Stimulated activated CD4-positive, alpha-beta T cell treated with anti-CD3 and anti-CD28 coated beads, Interleukin-15, amount 100 ng/mL, for 1 hour (primary cell): ENCODE measurements at places on chromosomes 13 and 19.

DNA sequence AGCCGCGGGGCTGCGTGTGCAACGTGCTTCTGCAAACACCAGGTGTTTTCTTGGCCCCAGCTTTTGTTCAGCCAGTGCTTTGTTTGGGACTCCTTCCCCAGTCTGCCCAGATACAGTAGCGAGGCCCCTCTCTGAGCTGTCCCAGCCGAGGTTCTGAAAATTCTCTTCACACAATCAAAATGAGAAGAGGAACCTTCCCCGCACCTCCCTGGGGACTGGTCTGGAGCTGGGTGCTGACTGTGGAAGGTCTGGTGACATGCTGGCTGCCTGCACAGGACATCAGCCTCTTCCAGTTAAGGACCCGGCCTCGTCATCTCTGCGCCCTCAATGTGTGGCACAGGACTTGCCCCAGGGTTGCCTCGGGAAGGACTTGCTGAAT, 4.2 kb downstream of the ATP4A start:
- no peak for DNase-seq

DNA sequence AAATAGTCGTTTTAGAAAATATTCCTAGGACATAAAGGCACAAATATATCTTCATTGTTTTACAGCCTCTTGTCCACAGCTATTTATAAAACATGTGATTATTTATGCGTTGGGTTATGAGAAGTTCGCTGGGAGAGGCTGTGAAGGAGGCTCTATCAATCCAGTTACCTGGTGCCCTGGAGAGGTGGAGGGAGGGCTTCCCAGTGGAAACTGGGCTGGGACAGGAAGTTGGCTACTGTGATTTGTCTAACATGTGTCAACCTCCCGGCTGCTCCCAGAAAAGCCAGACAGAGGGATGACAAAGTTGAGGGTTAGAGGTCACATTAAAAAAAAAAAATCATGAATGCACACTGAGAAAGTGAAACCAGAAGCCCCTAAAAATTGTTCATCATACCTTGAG, 346.5 kb downstream of the ZNF536 start:
- no peak for DNase-seq

DNA sequence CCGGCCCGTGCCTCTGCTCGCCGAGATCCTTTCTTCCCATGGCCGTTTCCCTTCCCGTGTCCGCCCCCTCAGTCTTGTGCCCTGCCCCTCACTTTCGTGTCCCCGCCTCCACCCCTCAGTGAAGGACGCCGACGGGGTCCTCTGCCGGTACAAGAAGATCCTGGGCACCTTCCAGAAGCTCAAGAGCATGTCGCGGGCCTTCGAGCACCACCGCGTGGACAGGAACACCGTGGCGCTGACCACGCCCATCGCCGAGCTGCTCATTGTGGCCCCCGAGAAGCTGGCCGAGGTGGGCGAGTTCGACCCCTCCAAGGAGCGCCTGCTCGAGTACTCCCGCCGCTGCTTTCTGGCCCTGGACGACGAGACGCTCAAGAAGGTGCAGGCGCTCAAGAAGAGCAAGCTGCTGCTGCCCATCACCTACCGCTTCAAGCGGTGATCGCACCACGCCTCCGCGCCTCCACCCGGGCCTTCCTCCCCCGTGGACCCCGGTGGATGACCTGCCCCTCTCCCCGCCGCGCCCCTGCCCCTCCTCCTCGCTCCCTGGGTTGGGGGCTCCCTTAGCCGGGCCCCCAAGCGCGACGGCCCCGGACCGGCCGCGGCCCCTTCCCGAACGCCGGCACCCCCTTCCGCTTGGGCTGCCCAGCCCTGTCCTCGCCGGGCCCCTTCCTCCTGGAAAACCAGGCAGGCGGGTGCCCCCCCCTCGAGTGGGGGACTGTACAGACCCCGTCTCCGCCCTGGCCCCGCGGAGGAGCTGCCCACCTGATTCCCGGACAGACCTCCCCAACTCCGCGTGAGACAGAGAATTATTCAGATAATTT, 2.3 kb upstream of the U2AF2 start:
- DNase-seq, result no peak

GRCh38 chr13:38405216-38405615, 55.6 kb downstream of the UFM1 start:
- DNase-seq, result no peak

DNA sequence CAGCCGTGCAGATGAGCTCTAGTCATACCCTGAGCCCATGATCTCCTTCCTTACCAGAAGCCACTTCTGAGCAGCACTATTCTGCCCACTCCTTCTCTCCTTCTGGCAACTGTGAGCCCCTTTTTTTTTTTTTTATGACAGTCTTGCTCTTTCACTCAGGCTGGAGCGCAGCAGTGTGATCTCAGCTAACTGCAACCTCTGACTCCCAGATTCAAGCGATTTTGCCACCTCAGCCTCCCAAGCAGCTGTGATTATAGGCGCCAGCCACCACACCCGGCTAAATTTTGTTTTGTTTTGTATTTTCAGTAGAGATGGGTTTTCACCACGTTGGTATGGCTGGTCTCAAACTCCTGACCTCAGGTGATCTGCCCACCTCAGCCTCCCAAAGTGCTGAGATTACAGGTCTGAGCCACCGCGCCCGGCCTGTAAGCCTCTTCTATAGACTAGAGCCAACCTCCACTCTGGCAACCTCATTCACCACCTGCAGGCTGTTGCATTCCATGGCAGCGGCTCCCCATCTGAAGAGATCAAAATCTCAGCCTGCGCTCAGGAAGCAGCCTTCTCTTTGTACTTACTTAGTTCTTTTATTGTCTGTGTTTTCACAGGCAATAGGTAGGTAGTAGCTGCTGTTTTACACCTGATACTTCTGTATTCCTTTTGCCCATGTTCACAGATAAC, 34.8 kb upstream of the NDFIP2 start:
- DNase-seq, result no peak

DNA sequence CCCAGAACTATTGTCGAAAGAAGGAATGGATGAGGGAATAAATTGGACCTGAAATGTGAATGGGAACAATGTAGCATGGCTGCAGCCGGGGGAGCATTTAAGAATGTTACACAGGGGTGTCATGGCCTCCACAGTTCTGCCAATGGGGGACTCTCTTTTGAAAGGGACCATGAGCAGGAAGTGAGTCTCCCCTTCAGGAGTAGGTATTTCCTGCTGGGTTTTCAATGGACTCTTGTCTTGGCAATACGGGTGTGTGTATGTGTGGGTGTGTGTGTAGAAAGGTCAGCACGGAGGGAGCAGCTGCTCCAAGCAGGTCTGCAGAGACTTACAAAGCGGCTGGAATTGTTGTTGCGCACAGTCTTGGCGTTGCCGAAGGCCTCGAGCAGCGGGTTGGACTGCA, 24.4 kb downstream of the MYO1F start:
- DNase-seq, result no peak

DNA sequence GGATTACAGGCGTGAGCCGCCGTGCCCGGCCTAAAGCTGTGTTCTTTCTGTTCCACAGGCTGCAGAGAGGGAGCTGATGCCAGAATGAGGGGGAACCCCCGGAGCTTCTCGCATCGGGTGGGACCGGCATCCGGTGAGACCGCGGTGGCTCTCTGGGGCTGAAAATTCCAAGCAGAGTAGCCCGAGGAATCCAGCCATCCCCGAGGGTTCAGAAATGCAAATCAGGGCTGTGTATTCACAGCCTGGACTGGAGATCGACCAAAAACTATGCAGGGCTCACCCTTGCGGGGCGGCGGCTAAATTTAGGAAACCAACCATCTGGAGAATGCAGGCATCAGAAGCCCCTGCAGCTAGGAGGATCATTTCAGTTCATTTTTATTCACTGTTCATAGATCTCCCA, 99.2 kb downstream of the GNG7 start:
- DNase-seq, result no peak

- DNase-seq, result no peak
Measured at GRCh38 chr13:30829833-30830637, 76.0 kb upstream of the MEDAG start.

- DNase-seq, result peak; percentile 84
Measured at GRCh38 chr19:10580979-10581631, 6.0 kb downstream of the AP1M2 start.

DNA sequence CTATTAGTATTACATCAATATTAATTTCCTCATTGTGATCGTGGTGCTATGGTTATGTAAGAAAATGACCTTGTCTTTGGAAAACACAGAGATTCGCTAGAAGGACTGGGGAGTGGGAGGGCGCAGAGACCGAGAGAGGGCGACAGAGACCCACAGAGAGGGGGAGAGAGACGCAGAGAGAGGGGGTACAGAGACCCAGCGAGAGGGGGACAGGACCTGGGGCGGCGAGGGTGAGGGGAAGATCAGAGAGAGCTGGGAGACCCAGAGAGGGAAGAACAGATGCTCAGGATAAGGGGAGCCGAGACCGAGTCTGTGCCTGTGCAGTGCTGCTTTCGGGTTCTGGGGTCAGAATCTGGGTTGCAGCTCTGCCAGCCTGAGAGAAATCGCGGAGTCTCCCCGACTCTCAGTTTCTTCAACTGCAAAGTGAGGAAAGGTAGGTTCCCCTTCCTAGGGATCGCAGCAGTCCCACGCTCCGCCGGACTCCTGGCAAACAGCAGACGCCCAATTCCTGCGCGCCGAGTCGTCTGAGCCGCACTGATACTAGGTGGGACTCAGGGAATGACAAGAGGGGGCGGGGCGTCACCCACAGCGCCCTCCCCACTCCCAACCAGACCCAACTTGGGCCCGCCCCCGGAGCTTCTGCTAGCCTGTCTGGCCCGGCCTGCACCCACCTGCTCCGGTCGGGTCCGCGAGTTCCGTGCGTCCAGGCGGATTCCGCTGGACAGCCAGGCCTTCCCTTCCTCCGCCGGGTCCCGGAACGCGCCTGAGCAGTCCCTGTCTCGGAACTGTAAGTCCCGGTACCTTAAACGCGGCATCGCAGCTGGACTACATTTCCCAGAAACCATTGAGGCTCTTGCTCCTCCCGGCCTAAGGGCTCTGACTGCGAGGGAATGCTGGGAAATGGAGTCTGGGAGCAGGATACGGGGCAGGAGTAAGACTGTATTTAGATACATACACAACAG, 15.3 kb downstream of the IZUMO2 start:
- peak; percentile 40 for DNase-seq

DNA sequence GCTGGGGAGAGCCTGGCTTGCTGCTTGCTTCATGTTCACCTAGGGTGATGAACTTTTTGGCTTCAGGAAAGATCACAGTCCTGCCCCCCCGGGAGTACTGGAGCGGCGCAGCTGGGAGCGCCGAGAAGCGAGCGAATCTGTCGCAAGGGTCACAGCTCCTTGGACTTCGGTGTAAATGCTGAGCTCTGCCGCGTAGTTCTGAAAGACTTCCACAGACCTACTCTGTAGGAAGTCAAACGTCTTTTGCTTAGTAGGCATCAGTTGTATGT, 2.7 kb downstream of the ING1 start:
- no peak for DNase-seq

DNA sequence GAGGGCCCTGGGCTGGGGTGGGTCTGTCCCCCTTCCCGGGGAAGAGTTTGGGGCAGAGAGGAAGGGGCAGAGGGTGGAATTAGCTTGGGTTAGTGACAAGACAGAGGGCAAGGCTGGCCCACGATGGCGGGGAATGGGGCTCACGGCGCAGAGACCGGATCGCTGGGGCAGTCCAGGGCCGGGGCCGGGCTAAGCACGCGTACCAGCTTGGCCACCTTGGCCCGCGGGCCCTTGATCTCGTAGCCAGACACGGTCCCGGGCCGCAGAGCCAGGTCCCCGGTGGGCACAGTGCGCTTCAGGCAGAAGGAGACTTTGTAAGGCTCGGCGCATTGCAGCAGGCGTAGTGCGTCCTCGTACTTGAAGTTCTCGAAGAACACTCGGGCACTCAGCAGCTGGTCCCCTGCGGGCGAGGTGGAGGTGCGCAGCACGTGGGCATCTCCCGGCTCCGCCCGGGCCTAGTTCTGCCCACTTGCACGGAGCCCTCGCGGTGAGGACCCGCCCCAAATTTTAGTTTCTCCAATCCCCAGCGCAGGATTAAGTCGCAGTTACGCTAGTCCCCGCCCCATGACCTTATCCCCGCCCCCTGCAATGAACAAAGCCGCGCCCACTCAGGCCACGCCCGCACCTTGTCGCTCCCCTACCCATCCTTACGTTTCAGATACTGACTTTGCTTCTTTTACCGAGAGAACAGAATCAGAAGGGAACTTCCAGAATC, 8.6 kb upstream of the HIPK4 start:
- DNase-seq, result peak; percentile 10

- DNase-seq, result no peak
Measured at GRCh38 chr13:48235341-48236135, 2.5 kb downstream of the ITM2B start.

- no peak for DNase-seq
Measured at GRCh38 chr13:19056355-19056880, 125.2 kb downstream of the TUBA3C start.

- DNase-seq, result no peak
Measured at GRCh38 chr13:59230484-59231264, 933.1 kb downstream of the DIAPH3 start.

- no peak for DNase-seq
Measured at GRCh38 chr19:54792814-54793213, 10.6 kb upstream of the KIR2DL4 start.

GRCh38 chr19:30444253-30444671, 72.1 kb downstream of the ZNF536 start:
- no peak for DNase-seq

- no peak for DNase-seq
Measured at GRCh38 chr13:101116826-101117225, 299.5 kb downstream of the NALCN start.

DNA sequence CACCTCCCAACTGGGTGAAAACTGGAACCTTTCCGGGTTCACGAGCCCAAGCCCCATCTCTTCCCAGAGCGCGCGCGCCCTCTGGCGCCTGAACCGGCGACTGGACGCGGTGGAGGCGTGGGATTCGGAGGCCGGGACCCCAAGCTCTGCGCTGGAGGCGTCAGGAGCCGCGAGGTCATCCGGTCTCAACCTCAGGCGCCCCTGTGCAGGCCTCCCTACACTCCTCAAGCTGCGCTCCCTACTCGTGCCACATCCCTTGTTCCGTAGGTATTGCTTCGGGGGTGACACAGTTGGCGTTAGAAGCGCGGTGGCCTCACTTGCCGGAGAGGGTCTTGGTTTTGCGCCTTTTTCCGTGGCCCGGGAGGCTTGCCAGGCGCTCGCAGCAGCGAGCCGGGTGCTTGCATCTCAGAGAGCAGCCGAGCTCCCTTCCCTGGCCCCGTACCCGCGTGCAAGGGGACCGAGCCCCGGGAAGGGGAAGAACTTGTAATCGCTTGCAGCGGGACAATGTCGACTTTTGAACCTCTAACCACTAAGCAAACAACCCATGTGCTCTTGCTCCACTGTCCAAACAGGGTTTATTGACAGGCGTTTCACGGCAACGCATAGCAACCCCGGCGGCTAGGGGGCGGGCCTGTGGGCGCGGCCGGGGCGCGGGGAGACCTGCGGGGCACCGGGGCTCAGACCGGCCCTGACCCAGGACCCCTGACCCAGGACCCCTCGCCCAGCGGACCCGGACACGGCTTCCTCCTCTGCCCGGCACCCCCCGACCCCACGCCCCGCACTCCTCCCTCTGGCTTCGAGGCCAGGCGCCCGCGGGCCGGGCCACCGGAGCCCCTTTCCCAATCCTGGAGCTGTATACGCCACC, 8.5 kb downstream of the CDX2 start:
- DNase-seq, result no peak

GRCh38 chr19:55390461-55390880, 4.7 kb downstream of the RPL28 start:
- DNase-seq, result no peak

GRCh38 chr13:43805071-43805468, 18.3 kb upstream of the ENOX1 start:
- DNase-seq, result no peak

- DNase-seq, result no peak
Measured at GRCh38 chr19:30044273-30045248, 102.5 kb downstream of the URI1 start.

GRCh38 chr13:87667686-87668085, 3.5 kb upstream of the SLITRK5 start:
- DNase-seq, result no peak
